Fibroblast of skin of scalp (primary cell): ENCODE measurements at places on chromosomes 2 and 18.

GRCh38 chr2:233245406-233245805, 6.1 kb upstream of the ATG16L1 start:
- no peak for DNase-seq

- DNase-seq: peak; percentile 32
These were observed 530.7 kb downstream of the CBLN2 start for GRCh38 chr18:72013427-72013850.

- no peak for DNase-seq
These were observed 91.7 kb downstream of the NUP35 start for GRCh38 chr2:183215917-183216316.

DNA sequence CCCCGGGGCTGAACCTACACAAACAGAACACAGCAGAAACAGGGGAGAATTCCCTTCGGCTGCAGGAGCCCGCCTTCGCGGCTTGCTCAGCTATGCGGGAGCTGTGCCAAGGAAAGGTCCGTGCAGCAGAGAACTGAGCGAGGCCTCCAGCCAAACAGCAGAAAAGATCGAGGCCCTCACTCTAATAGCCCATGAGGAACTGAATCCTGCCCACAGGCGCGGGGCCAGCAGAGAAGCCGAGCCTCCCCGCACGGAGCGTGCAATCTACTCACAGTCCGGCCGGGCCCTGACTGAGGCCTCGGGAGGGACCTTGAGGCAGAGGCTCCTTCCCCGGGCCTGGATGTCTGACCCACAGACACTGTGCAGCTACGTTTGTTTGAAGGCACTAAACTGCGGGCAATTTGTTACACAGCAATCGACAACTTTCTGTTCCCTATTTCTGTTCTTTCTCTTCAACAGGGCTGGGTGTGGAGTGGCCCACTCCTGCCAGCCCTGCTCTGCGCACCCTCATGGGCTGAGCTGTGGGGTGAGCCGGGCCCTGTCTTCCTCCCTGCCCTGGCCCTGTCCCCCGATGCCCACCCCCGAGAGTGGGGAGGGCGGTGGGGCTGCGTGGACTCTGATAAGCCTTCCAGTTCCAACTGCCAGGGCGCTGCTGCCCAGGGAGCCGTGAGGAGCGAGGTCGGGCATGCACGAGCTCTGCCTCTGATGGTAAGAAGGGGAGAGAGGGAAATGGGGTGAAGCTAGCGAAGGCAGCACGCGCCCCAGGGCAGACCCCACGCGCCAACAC, 13.7 kb downstream of the HES6 start:
- peak; percentile 37 for DNase-seq

- no peak for DNase-seq
These were observed 14.5 kb upstream of the SIX3 start for GRCh38 chr2:44926957-44927356.

DNA sequence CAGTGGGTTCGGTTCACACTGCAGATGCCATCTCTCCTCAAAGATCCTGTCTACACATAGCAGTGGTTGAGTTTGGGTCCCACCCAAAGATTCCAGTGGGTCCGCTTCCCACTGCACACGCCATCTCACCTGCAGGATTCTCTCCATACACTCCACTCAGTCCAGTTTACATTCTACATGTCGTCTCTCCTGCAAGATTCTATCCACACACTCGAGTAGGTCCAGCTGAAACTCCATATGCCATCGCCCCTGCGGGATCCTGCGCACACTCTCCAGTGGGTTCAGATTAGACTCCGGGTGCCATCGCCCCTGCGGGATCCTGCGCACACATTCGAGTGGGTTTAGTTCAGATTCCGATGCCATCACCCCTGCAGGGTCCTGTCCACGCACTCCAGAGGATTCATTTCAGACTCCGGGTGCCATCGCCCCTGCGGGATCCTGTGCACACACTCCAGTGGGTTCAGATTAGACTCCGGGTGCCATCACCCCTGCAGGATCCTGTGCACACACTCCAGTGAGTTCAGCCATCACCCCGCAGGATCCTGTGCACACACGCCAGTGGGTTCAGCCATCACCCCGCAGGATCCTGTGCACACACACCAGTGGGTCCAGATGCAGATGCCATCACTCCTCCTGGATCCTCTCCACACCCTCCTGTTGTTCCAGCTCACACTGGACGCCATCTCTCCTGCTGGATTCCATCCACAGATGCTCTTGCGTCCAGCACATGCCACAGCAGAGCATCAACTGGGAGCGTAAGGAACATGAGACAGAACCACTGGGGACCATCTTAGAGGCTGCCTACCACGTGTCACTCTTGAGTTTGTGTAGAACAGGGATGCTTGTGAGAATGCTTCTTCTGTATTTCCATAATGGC, 3.0 kb upstream of the PXDN start:
- no peak for DNase-seq

DNA sequence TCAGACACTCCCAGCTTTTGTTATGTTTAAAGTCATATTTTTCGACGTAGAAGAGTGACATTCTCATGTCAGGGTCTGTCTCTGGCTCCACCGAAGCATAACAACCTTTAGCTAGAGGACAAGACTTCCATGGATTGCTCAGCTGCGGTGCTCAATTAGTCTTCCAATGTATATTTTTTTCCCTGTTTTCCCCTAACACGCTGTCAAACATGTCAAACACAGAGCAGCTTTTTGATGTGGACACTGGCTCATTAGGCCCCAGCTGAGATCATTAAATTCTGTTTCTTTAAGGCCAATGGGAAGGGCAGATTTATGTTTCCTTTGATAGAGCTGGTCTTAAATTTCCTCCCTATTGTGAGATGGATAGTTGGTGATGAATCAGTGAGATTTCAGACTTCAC, 525.4 kb downstream of the PIK3C3 start:
- DNase-seq: no peak

GRCh38 chr2:160913323-160913722, 246.9 kb upstream of the TANK start:
- no peak for DNase-seq

GRCh38 chr2:205293559-205293958, 388.7 kb upstream of the NRP2 start:
- no peak for DNase-seq

- DNase-seq: peak; percentile 63
These were observed 86.8 kb upstream of the PXDN start for GRCh38 chr2:1830936-1831619.

- no peak for DNase-seq
These were observed 14.5 kb upstream of the ADAM23 start for GRCh38 chr2:206428783-206429182.

GRCh38 chr2:96872591-96873349, 2.9 kb upstream of the SEMA4C start:
- DNase-seq: peak; percentile 11

DNA sequence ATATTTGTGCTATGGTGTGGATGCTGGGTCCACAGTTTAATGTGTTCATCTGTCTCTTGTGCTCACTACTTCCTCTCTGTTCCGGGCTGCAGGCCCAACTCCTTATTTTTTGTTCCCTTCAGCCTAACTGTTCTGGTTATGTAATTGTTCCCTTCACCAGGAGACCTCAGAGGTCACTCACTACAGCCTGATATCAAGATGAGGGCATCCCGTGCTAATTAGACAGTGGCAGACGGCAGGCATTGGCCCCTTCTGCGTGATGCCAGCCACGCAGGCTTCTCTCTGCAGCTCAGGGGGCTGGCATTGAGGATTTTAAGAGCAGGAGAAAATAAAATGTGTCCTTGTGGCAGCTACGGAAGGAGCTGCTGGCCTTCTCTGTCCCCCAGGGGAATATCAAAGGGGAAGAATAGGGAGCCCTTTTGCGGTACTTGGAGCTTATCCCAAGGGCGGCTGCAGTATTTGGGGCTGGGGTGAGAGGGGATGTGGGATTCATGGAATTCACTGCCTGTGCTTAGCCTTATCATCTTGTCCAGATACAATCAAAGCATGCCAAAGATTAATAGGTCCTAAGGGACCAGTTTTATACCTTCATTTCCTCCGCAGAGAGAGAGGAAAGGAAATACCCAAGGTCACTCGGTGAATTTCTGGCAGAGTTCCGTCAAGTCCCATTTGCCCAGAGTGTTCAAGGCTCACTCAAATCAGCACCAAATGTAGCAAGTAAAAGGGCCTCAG, 53.3 kb upstream of the TRIB2 start:
- no peak for DNase-seq

- DNase-seq: no peak
These were observed 140.1 kb downstream of the PTGR3 start for GRCh38 chr18:75068682-75069435.

DNA sequence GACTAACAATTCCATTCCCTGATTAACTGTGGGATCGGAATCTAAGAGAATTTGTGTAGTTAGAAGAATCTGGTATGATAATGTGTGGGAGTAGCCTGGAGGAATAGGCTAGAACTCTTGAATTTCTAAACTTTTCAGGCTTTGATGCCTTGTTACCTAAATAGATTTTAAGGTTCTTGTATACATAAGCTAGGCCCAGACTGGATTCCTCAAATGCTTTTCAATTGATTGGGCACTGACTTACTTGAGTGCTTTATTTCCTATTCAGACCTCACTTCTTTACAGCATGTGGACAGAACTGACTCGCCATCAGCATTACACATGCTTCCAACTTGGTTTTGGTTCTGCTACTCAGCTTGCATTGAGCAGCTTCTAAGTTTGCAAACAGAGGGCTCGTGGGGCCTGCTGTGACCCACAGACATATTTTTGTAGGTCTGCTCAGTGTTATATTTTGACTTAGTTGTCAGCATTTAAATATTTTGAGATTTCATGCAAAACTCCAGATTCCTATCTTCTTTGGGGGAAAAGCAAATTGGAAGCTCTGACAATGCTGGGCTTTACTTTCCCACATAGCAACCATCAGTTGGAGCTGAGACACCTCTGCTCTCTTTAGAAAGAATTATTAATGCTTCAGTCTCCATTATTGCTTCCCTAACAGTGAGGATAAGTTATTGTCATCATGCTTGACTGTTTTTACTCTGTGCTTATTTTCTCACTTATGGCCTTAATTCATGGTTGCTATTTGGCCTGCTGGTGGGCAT, 5.7 kb downstream of the PARD3B start:
- DNase-seq: peak; percentile 68

DNA sequence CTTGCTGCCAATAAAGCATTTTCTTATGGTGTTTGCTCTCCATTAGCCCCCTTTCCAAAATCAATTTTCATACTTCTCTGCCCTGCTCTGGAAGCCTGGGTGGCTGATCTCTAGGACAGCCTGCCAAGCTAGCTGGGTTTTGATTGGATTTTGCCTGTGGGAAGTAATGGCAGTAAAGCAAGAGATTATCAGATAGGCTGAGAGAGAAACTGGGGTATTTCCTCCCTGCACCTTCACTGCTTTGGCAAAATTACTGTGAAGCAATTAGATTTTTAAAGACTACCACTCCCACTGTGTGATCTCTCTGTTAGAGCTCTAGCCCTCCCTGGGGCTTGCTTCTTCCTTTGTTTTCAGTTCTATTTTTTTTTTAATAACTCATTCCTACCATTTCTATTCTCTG, 223.8 kb downstream of the DLGAP1 start:
- DNase-seq: no peak

DNA sequence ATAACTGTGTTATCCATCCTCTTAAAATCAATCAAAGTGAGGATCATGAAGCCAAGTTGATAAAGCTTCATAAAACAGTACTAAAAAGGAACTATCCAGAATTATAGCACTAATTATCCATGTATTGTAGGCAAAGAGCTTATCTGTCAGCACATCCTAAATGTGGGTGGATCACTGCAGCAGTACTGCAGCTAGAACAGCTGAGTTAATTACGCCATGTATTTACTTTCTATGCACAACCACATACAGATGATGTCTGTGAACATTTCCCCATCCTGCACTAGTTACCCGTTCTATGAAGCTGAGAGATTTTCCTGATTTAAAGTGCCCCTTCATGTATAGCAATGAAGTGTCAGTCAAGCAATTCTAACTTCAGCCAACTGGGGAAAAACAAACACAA, 96.6 kb downstream of the RAPH1 start:
- no peak for DNase-seq

GRCh38 chr2:151287513-151288250, 1.8 kb downstream of the NMI start:
- DNase-seq: no peak

GRCh38 chr2:111169924-111170323, 49.2 kb downstream of the BCL2L11 start:
- no peak for DNase-seq

DNA sequence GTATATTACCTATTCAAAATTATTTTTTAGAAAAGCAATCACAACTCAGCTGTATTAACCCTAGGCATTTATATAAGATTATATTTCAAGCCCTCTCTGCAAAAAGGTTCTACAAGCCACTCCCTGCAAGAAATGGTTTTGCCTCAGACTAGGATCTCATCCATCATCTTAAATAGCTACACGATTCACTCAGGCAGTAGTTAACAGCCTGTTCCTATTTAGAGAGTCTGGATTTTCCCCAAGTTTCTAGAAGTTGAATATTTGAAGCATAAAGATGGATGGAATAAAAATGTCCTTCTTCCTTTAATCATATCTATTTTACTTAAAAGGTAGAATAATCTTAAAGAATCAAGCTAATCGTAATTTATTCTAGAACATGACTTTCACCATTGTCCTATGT, 167.1 kb upstream of the STK17B start:
- no peak for DNase-seq

DNA sequence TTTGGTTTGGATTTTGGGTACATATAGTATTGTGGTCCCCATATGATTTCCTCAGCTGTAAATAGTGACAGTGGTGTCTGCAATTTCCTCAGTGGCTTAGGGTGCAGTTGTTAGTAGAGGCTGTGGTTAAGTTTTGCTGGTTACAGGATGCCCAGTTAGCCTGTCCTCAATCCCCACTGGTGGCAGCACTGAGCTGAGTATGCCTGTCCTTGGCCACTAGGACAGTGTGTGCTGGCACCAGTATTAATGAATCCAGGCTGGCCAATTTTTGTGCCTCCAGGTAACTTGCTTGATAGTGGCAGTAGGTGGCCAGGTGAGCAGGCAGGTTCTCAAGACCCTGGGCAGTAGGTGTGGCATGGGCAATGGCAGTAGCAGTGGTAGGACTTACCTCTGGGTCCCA, 973.1 kb downstream of the TMEM182 start:
- no peak for DNase-seq

DNA sequence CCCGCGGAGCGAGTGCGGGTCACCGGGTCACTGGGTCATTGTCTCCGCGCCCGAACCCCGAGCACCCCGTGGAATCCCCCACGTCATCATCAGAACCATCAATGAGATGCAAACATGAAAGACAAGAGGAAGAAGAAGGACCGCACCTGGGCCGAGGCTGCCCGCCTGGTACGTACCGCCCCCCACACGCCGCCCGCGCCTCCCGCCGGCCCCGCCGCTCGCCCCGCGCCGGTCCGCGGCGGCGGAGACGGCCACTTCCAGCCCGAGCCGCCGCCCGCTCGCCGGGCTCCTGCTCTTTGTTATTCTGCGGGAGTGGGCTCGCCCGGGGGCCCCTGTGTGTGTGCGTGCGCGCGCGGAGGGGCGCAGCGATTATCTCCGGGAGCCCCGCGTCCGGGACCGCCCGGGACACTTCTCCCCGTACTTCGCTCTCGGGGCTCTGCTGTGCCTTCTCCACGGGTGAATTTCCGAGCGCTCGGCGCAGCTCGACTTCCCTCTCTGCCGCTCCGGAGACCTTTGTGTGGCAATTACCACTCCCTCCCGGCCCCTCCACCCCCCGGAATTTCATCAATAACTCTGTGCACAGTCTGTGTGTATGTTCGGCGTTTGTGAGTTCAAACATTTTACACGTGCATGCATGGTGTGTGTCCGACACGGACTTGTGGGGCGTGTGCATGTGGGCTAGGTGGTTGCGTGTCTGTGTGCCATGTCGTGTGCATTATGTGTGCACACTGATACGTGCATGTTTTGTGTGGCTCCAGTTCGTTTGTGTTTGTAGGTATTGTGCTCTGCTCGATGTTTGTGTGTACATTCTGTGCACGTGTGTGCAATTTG, 714 bp downstream of the ASXL3 start:
- peak; percentile 14 for DNase-seq
